Fibroblast of pulmonary artery (primary cell): ENCODE measurements at places on chromosomes 6 and 20.

- no peak for DNase-seq
Observed at GRCh38 chr6:130075879-130076460, 57.6 kb downstream of the L3MBTL3 start.

- DNase-seq: peak; percentile 48
Observed at GRCh38 chr6:1604158-1605003, 5.3 kb upstream of the FOXC1 start.

- no peak for DNase-seq
Observed at GRCh38 chr6:121338956-121339355, 4.7 kb upstream of the TBC1D32 start.

DNA sequence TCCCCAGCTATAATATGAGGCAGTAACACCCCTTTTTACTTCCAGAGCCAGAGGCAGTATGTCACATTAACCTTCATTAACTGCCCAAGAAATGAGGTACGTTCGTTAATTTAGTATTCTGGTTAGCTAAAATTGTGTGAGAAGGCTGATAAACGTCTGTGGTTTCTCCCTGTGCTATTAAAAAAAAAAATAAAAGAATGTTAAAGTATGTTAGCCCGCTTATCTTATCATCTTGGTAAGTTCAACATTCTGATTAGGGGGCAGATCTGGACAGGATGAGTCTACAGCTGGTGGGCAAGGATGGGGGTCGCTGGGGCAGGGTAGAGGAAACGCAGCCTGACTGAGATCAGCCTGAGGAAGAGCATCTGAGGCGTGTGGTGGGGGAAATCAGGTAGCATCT is 154.0 kb downstream of the PRL start:
- no peak for DNase-seq

DNA sequence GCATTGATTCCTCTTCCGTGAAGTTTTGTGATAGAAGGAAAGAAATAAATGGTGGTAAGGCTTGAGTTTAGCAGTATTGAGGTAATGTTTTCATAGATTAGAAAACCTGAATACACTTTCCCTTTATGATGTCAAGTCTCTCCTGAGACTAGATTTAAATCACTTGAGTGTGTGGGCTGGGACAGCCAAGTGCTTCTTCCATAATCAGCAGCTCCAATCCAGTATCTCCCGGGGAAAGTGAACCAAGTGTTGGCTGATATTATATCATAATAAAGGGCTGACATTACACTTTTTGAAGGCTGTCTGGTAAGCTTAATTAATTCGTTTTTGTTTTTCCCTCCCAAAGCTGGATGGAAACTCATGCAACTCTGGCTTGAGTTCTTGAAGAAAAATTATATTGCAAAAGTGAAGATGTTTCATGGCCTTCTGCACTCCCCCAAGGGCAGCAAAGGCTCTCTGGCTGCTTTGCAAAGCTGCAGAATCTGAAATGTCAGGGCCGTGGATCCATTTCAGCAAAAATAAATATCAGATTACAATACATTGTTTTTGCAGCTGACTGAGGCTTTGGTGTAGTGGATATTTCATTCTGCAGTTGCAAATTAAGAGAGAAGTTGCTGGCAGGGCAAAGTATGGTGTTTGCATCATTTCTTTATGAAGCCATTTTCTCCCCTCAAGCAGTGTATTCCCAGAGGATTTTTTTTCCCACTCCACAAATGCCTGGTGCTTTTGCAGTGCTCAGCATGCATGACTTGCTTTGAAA is 101.2 kb downstream of the MKKS start:
- DNase-seq: no peak

DNA sequence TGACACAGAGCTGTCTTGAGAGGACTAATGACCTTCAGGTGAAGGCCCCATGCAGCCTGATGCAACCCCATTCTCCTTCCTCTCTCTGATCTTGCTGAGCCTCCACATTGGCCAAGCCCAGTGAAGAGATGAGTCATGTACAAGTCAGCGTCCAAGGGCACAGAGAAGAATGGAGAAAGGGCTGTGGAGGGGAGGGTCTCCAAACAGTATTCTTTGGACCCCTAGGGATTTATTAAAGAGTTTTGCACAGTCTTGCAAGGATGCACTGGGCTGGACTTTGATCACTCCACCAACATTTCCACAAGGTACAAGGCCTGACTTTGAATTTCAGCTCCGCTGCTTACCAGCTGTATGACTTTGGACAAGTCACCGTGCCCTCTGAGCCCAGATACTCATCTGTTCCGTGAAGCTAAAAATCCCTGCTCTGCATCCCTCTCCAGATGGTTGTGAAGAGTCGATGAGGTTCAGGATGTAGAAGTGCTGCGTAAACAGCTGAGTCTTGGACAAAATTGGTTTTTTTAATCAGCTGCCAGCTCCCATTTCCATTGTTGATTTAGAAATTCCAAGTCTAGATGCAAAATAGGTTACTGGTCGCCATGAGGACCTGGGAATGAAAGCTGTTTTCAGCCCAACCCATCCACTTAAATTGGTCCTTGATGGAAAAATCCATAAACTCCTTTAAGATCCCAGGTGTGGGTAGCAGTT is 14.1 kb upstream of the KCNG1 start:
- no peak for DNase-seq

GRCh38 chr6:131960371-131961133 is 9.4 kb upstream of the CCN2 start:
- peak; percentile 69 for DNase-seq

GRCh38 chr20:25470045-25470444 is 62.6 kb downstream of the GINS1 start:
- peak; percentile 38 for DNase-seq

- peak; percentile 80 for DNase-seq
Observed at GRCh38 chr6:151958332-151958731, 150.8 kb downstream of the ESR1 start.

- DNase-seq: no peak
Observed at GRCh38 chr6:30870546-30870945, 13.8 kb upstream of the DDR1 start.

DNA sequence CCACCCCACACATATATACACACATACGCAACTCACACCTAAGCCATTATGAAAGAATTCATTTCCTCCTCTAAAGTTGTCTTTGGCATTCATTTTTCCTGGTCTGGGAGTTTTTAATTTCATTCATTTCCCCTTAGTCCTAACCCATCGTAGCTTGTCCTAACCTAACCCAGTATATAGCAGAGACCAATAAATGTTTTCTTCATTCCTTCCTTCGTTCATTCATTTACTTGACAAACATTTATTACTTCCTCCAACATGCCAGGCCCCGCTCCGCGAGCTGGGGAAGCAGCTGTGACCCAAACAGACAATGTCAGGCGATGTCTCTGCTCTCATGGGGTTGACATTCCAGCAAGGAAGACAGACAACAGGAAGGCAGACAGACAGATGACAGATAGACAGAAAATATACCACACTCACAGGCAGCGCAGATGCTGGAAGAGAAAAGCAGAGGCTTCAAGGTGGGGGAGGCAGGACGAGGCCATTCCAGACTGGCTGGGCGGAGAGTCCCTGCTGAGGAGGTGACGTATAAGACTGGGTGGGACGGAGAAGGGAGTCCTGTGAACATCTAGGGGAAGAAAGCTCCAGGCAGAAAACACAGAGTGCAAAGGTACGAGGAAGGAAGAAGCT is 33.7 kb upstream of the SIRPA start:
- peak; percentile 45 for DNase-seq

- DNase-seq: no peak
Observed at GRCh38 chr6:166258854-166259276, 49.3 kb downstream of the PRR18 start.

DNA sequence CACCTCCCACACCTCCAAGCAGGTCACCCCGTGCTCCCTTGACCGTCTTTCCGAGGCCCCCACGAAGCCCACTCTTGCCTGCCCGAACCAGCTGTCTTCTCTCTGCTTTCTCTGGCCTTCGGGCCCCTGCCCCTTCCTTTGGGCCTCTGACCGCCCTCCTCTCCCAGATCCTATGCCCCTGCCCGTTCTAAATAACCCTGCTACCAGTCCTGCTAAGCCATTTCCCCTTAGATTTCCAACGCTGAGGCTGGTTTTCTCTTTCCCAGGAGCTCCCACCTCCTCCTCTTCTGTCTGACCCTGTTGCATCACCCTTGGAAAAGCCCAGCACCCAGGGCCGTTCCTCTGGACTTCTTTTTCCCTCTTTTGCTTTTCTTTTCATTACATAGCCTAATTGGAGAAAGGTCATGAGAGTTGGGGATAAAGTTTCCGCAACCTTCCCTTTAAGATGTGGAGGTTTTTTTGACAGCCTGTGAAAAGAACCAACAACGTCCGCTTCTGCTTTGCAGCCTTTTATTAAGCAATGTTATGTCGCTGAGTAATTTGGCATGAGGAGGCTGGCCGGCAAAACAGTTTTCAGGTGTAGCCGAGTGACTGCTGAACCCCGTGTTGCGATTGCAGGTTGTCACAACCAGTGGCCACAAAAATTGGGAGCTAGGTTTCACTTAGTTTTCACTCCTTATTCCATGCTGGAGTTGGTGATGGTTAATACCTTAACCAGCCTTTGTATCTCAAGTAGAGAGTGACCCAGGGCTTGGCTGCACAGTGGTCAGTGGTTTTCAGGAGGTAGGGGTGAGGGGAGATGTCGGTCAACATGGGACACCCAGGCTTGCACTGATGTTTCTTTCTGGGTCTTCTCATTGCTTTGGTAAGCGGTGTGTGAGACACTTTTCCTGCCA is 970 bp downstream of the BLTP3A start:
- DNase-seq: peak; percentile 71

DNA sequence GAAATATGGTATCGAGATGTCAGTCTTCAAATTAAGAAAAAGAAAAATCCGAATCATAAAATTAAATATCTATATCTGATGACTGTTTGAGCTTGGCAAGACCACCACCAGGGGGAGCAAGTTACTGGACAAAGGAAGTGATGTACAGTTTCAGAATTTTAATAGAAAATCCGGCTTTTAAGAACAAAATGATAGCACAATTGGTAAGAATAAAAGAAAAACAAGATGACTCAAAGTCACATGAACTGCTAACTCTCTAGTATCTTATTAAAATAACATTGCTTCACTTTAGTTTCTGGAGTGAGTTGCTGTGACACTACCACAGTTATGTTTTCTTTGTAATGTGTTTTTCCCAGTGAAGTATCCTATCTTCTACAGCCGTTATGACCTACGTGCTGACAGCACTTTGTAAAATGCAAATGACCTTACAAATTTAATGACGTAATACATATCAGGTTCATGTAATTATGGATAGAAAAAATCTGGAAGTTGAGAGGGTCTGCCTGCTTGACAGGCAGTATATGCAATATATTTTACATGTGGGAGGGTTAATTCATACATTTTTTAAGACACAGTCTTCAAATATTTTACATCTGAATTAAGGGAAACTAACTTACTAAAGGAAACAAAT is 405.3 kb upstream of the HS3ST5 start:
- DNase-seq: peak; percentile 73

GRCh38 chr6:16694781-16695578 is 66.3 kb downstream of the ATXN1 start:
- no peak for DNase-seq

GRCh38 chr6:47661960-47662359 is 36.4 kb upstream of the ADGRF4 start:
- DNase-seq: no peak

- no peak for DNase-seq
Observed at GRCh38 chr20:62117658-62118057, 4.6 kb upstream of the LSM14B start.

DNA sequence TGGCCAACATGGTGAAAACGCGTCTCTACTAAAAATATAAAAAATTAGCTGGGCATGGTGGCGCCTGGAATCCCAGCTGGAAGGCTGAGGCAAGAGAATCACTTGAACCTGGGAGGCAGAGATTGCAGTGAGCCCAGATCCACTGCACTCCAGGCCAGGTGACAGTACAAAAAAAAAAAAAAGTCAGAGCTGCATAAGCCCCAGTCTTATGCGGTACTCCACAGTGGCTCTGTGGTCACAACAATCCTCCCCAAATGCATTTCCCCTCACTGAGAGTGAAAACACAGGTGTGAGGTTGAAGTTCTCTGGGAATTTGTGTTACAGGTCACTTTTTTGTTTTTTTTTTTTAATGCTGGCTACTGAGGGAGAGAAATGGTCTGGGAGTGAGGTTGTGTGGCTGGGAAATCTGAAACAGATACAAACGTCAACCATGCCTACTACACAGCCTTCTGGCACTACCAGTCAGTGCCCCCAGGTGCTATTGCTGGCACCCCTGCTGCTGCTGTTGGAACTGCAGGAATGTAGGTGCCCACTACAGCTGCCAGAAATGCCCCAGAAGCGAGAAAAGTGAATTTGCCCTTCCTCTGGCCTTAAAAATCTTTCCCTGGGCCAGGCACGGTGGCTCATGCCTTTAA is 5.7 kb downstream of the MRPS26 start:
- no peak for DNase-seq

- DNase-seq: peak; percentile 75
Observed at GRCh38 chr6:111210194-111210728, 123.0 kb downstream of the SLC16A10 start.

GRCh38 chr6:17032988-17033634 is 68.7 kb upstream of the STMND1 start:
- DNase-seq: peak; percentile 97

DNA sequence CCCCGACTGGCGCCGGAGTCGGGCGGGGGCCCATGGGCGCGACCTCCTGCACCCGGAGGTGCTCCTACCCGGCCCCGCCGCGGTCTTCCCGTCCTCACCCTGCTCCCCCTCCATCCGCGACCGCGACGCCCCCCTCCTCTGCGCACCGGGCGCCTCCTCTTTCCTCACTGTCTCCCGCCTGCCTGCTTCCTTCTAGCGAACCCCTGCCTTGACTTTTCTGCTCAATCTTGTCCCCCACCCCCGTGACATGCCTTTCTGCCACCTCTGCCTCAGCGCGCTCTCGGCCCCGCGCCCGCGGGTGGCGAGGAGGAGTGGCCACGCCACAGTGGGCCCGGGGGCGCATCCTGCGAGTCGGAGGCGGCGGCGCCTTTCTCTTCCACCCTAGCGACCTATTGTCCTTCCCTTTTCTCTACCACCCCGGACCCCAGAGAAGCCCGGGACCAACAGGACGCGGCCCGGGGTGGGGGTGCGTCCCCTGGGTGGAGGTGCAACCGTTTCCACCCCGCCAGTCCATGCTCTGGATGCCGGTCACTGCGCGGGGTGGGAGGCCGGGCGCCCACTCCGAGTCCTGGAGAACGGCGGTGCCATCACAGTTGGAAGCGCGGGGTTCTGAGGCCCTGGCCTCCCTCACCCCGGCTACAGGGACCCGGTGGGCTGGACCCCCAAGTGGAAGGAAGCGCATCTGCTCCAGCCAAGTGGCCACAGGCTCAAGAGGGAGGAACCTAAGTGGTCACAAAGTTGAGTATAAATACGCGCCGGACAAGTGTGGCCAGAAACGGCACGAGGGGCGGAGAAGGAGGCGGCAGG is 2.0 kb downstream of the PDE10A start:
- DNase-seq: peak; percentile 53

DNA sequence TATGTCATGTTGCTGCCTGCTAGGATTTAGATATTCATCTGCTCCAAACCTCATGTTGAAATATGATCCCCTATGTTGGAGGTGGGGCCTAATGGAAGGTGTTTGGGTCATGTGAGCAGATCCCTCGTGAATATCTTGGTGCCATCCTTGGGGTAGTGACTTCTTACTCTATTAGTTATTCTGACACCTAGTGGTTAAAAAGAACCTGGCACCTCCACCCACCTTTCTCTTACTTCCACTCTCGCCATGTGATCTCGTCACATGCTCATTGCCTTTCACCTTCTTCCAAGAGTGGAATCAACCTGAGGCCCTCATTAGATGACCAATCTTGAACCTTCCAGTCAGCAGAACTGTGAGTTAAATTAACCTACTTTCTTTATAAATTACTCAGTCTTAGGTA is 549.4 kb upstream of the SYNCRIP start:
- DNase-seq: peak; percentile 4

GRCh38 chr6:126526547-126526946 is 186.6 kb downstream of the CENPW start:
- DNase-seq: no peak
